ENCODE measurements at places on chromosomes 11 and 22.

DNA sequence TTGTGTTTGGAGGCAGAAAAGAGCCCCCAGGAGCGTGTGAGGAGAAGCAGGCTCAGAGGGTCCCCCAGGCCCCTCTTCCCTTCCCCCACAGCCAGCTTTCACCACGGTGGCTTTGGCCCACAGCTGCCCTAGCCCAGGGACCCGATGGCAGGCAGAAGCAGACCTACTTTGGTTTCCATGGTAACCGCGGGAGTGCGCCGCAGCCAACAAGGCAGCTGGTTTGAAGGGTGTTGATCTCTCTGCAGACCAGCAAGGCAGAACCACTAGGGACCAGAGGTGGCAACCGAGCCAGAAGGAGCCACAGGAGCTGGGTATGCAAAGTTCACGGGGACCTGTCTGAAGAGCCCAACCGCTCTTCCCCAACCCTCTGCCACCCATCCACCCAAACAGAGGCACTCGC is 69.4 kb downstream of the BUD13 start:
- peak; percentile 3 for DNase-seq

GRCh38 chr11:59918987-59919589 is 19.1 kb upstream of the OOSP1 start:
- peak; percentile 75 for DNase-seq

- no peak for DNase-seq
These were observed 145.9 kb upstream of the PITPNB start for GRCh38 chr22:28064920-28065319.

DNA sequence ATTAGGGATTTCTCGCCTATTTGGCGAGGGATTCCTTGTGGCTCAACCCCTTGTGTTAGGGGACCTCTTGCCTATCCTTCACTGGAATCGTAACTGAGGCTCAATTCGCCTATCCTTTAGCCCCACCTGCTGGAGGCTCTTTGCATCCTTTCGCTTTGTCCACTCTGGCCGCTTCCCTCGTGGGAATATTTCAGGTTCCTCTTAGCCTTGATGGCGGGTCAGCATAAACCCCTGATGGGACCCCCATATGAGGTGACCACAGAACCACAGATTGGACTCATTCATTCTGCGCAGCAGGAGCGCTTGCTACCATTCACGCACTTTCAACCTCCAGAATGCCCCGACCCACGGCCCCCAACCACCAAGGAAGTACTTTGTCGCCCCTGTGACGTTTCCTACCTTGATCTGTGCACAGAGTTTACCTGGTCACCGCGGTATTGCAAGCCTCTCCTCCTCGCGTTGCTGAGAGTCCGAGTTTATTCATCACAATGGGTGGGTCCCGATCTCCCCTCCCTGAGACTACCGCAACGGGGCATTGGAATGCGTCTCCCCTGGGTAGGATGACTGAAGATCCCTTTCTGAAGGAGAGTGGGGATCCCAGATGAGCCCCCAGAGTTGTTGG is at the start of gene OR52N2:
Gene OR52N2, plus strand, starts transcription at position 425 of the 622 bp plus-strand sequence. CDS start 11,412 bp downstream, outside the sequence.
- peak; percentile 81 for DNase-seq

DNA sequence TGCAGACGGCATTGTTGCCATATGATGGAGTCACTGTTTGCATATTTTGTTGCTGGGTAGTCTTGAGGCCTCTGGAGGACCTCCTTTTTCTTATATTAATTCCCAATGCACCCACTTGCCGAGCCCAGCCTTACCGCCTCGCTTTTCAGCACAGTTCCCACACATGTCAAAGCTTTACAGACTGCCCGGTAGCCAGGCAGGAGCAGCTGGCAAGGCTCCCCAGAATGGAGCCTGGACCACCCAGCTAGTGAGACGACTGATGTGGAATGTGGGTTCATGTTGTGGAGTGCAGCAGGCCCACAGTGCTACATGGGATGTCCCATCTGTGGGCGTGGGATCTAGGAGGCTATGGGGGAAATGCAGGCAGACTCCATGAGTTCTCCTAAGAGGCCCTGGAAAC is 99.4 kb upstream of the MTMR2 start:
- no peak for DNase-seq

GRCh38 chr22:35882211-35883030 is 146.2 kb downstream of the RBFOX2 start:
- no peak for DNase-seq

DNA sequence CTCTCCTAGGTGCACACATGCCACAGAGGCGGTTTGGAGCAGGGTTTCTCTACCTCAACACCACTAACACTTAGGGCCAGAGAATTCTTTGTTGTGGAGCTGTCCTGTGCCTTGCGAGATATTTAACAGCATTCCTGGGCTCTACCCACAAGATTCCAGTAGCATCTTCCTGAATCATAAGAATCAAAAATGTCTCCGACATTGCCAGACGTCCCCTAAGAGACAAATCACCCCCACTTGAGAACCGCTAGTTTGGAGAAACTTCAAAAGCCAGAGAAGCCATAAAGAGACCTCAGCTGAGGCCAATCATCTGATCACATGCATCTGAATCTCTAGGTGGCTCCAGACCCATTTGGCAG is 16.1 kb downstream of the MFNG start:
- no peak for DNase-seq

GRCh38 chr11:43589601-43590250 is 90.8 kb upstream of the HSD17B12 start:
- DNase-seq: no peak

DNA sequence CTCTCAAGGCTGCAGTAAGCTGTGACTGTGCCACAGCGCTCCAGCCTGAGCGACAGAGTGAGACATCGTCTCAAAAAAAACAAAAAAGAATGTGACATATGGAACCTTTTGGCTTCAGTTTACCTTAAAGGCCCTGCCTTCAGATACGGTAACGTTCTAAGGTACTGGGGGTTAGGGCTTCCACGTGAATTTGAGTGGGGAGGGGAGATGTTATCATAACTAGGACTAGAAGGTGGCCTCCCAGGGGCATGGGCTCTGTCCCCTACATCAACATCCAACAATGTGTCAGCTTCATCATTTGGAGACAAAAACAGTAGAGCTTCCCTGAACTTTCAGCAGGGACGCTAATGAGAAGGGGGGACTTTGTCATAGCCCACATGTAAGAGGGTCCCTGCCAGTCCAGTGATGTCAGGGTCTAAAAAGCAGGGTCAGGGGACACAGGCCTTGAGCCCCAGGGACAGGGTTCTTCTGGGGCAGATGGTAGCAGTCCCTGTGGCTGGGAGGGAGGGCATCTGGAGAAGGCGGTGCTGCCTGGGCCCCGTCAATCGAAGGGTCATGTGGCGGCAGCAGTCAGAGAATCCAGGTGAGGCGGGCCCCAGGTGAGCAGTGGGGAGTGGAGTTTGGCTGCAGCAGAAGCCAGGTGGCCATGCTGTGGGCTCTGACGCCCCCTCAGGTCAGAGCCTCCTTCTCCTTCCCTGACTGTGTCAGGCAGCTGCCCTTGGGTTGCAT is 79.8 kb downstream of the BCR start:
- no peak for DNase-seq

GRCh38 chr11:77598195-77598594 is 8.4 kb downstream of the AQP11 start:
- no peak for DNase-seq

Data from fibroblast of pulmonary artery (primary cell).